Endothelial cell of umbilical vein (primary cell): ENCODE measurements at places on chromosomes 2 and 18. TPM values are rescaled to one million over a fixed set of nuclear protein-coding genes. Genes with fewer than 3 reads are reported as not detected.

CCDC74B gene
- 4.1 and 4.6 TPM in 2 replicates for polyA plus RNA-seq

RASGRP3 gene
- 14.3 and 16.0 TPM in 2 replicates for polyA plus RNA-seq

AQP12A gene
- not detected in 2 replicates for polyA plus RNA-seq

ANKRD23 gene
- polyA plus RNA-seq, result 1.5 and 1.7 TPM in 2 replicates

TUBA3D gene
- not detected in 2 replicates for polyA plus RNA-seq

RAB6D gene
- polyA plus RNA-seq, result 0.01 and 0.03 TPM in 2 replicates

ABCB11 gene
- 0.16 and 0.22 TPM in 2 replicates for polyA plus RNA-seq

RSAD2 gene
- polyA plus RNA-seq, result 0.03 and 0.18 TPM in 2 replicates

RAB11FIP5 gene
- 32.4 and 36.6 TPM in 2 replicates for polyA plus RNA-seq

BCL11A gene
- polyA plus RNA-seq, result 0.12 and 0.16 TPM in 2 replicates

CLHC1 gene
- 2.0 and 2.4 TPM in 2 replicates for polyA plus RNA-seq

CCDC138 gene
- polyA plus RNA-seq, result 1.5 and 1.7 TPM in 2 replicates

ARHGAP28 gene
- 3.3 and 3.8 TPM in 2 replicates for polyA plus RNA-seq

TUBA4B gene
- not detected in 2 replicates for polyA plus RNA-seq

ABHD1 gene
- 0.07 and 0.41 TPM in 2 replicates for polyA plus RNA-seq

FOXI3 gene
- polyA plus RNA-seq, result not detected in 2 replicates
